ENCODE measurements at places on chromosomes 13 and 19.

DNA sequence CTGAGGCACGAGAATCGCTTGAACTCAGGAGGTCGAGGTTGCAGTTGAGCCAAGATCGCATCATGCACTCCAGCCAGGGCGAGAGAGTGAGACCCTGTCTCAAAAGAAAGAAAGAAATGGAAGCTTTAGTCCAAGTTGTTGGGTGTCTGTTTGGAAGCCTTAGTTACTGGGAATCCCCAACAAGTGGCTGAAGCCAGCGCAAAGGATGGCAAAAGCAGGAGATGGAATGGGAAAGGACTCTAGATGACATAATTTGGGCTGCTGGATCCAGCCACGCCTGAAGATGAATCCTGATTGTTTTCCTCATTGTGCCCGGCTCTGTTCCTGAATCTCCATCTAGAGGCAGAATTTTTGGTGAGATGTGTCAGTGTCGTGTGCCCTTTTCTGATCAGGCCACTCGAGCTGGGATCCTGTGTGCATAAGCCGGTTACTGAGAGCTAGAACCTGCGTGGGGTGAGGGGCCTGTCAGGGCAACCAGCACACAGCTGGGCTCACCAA, 18.1 kb downstream of the CEBPA start:
- DNase-seq, result no peak

GRCh38 chr13:52882785-52883184, 34.3 kb upstream of the PCDH8 start:
- no peak for DNase-seq

GRCh38 chr19:30670562-30671366, 298.6 kb downstream of the ZNF536 start:
- DNase-seq, result no peak

- no peak for DNase-seq
These were observed 525.9 kb downstream of the FGF9 start for GRCh38 chr13:22196777-22197176.

GRCh38 chr13:66992183-66992582, 238.0 kb downstream of the PCDH9 start:
- DNase-seq, result no peak

DNA sequence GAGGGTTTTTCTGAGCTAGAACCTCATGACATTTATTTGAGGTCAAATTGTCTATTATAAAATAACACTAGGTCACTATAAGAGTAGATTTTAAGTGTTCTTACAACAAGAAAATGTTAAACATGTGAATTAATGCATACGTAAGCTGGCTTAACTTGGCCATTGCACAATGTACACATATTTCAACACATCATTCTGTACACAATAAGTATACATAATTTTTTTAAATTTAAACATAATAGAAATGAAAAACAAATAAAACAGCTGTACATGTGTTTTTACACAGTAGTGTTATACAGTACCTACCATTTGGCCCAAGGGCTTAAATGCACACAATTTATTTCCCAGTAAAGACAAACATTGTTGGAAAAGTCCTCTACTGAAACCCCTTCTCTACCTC, 269.9 kb downstream of the DACH1 start:
- DNase-seq, result no peak

- DNase-seq, result no peak
These were observed 68.2 kb downstream of the CDADC1 start for GRCh38 chr13:49315756-49316482.

DNA sequence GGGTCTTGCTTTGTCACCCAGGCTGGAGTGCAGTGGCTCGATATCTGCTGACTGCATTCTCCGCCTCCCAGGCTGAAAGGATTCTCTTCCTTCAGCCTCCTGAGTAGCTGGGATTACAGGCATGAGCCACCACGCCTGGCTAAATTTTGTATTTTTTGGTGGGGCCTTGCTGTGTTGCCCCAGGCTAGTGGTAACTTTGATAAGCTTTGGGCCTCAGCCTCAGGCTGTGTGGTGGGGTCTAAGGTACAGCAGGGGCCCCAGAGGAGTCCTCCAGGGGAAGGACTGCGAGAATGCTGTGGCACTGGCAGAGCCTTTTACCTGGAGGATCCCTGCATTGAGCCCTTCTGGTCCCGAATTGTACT, 7.2 kb downstream of the DOT1L start:
- DNase-seq, result no peak

DNA sequence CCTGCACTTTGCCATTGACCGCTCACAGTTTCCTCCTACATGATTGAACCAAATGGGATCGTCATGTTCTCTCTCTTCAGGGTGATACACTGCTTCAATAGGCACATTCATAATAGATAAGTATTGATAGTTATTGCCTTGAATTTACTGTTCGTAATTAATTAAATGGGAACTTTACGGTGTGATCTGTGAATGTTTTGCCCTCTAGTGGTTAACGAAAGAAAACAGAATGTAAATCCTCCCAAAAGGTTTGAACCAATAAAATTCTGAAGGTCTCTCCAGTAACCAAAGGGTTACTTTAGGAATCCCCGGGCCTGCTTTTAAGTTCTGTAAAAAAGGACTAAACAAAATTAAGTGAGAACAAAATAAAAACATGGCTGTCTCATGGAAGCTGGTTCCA, 389.3 kb downstream of the DACH1 start:
- no peak for DNase-seq

GRCh38 chr13:73622381-73622780, 511.8 kb downstream of the KLF12 start:
- DNase-seq, result no peak

DNA sequence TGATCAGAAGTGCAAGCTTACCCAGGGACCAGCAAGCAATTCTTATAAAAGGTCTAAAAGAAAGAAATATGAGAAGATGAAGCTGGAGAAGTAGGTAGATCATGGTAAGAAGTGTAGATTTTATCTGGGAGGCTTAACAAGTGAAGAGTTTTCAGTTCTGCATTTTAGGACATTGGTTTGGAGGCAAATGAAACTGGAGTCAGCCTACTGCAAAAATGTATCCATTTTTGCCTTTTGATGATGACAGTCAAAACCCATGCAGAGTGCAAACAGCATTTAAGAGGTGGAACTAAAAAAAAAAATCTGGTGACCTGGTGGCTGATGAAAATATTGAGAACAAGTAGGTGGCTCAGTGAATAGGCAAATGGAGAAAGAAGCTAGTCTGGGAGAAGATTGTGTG, 216.9 kb downstream of the DNAJC15 start:
- no peak for DNase-seq

- DNase-seq, result no peak
These were observed 9.9 kb downstream of the TPP2 start for GRCh38 chr13:102606537-102607309.

- peak; percentile 11 for DNase-seq
These were observed 25.9 kb downstream of the ACSBG2 start for GRCh38 chr19:6161271-6161850.

DNA sequence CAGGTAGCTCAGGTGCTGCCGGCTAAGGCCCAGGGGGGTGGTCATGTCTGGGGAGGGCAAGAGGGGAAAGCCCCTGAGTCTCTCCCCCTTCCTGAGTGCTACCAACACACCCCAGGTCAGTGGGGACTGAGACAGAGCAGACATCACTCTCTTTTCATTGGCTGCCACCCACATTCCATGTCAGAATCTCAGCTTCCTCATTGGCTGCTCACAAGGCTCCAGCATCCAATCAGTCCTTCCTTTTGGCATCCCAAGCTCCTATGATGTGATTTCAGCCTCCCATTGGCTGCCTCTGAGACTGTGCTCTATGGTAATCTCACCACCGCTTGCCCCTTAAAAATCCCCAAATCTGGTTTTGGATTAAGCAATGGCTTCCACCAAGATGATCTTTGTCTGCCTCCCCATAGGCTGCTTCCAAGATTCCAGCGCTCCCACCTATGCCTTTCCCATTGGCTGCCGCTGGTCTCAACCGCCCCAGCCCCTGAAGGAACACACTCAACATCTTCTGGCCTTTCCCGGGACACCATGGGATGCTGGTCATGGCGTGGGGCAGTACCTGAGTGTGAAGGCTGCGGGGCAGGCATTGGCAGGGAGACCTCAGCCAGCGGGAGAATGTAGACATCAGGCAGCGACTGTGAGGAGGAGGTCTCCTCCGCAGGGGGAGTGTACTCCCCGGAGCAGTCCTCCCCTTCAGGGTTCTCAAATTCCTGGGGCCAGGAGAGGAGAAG, 2.0 kb downstream of the LMTK3 start:
- no peak for DNase-seq

- DNase-seq, result no peak
These were observed 91.4 kb downstream of the MYCBP2 start for GRCh38 chr13:77235456-77236022.

DNA sequence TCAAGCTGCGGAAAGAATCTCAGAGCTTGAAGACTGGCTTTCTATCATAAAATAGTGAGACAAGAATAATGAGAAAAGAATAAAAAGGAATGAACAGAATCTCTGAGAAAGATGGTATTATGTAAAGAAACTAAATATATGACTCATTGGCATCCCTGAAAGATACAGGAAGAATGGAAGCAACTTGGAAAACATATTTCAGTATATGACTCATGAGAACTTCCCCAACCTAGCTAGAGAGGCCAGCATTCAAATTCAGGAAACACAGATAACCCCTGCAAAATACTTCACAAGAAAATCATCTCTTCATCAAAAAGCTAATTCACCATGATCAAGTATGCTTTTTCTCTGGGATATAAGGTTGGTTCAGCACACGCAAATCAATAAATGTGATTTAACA, 2318.0 kb downstream of the PCDH9 start:
- DNase-seq, result peak; percentile 81

DNA sequence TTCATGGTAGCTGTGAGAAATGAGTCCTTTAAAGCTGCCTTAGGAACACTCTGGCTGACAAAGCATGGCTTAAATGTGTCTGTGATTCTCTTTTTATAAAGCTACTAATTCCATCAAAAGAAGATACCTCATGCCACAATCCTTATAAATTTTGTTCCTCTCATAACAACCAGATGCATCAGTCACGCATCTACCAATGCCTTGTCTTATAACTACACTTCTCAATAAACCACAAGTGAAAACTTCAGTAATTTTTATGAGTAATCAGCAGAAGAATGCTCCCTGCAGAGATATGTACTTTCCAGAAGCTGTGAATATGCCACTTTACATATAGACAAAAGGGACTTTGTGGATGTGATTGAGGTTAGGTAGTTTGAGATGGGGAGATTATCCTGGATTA, 147.8 kb downstream of the SUCLA2 start:
- peak; percentile 78 for DNase-seq

GRCh38 chr13:94878602-94879165, 166.3 kb upstream of the SOX21 start:
- no peak for DNase-seq

DNA sequence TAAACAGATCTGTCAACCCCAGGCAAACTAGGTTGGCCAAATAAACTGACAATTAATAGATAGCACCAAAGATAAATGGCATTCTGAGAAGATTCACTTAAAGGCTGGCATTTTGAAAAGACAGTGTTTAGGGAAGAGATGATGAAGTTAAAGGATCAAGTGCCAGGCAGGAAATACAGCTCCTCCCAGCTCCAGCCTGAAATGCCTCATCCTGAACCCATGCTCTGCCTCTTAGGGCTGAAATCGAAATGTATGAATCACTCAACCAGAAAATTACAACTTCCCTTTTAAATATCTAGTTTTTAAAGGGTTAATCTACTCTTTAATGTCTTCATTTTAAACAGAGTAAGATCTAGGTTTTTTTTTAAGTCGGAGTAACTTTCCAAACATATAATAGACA, 171.2 kb upstream of the UBL3 start:
- no peak for DNase-seq

GRCh38 chr19:45643024-45643926, 4.1 kb upstream of the EML2 start:
- DNase-seq, result peak; percentile 54

DNA sequence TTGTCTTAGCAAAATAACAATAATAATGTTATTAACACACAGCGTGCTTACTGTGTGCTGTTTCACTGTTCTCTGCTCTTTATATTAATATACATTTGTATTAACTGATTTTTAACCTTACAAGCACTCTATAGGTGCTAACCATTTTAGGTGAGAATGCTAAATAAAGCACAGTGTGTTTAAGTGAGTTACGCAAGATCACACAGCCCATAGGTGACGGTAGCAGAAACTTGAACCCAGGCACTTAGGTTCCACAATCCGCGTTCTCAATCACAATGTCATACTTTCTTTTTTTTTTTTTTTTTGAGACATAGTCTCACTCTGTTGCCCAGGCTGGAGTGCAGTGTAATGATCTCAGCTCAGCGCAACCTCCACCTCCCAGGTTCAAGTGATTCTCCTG, 5.8 kb downstream of the ZNF30 start:
- DNase-seq, result no peak

GRCh38 chr19:670609-671075, 5.5 kb upstream of the FSTL3 start:
- DNase-seq, result no peak

- peak; percentile 2 for DNase-seq
These were observed 650.8 kb upstream of the PCDH9 start for GRCh38 chr13:67880916-67881315.

DNA sequence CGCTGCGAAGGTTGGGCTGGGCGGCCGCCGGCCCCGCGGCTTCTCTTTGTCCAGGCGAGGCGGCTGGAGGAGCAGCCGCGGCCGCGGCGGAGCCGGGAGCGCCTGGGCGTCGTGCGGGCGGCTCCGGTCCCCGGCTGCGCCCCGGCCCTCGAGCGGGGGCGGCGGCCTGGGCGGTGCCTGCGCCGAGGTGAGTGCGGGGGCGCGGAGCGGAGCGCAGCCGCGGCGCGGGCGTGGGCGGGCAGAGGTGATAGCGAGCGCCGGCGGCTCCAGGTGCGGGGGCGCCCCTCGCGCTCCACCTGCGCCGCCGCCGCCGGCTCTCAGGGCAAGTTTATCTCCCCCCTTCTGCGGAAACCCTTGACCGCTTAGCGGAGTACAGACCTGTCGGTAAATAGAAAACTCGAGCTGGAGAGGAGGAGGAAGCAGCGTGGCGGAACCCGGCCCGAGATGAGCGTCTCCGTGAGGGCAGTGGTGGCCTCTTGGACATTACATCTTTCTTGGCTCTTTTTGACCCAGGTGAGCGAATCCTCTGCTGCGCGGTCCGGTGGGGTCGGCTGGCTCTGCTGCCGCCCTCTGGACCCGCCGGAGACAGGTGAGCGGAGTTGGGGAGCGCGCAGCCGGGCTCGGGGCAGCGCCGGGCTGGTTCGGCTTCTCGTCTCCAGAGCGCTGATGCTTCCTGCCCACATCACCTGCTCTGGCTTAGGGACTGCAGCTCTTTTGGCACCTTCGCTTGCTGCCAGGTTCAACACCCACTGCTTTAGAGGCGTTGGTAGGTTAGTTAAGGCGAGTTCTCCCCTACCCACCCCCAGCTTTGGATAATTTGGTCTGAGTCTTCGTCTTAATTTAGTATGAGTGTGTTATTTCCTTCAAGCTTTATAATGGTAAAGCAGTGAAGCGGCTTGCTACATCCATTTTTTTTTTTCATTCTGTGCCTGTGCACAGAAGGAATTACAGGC, at the start of gene MTUS2:
Gene MTUS2, plus strand, starts transcription at position 241 of the 953 bp plus-strand sequence.
- DNase-seq, result no peak

- DNase-seq, result peak; percentile 32
These were observed 193.9 kb downstream of the GPC5 start for GRCh38 chr13:91592056-91593014.
